Lower leg skin (tissue), 4 donors: ENCODE measurements at places on chromosomes 13 and 19.

GRCh38 chr19:41085748-41086415 lies 2.4 kb upstream of the CYP2A13 start:
- DNase-seq: no peak

DNA sequence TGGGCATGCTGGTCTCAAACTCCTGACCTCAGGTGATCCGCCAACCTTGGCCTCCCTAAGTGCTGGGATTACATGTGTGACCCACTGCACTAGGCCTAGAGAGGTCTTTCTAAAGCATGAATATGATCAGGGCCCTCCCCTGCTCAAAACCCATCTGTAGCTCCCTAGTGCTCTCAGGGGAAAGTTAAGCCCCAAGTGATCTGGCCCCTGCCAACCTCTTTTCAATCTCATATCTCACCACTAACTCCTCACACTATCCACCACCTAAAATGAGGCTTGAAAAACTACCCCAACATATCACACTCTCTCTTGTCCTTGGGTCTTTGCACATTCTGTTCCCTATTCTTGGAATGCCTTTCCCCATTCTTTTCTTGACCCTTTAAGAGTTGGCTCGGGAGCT lies 2.0 kb upstream of the DMWD start:
- no peak for DNase-seq

DNA sequence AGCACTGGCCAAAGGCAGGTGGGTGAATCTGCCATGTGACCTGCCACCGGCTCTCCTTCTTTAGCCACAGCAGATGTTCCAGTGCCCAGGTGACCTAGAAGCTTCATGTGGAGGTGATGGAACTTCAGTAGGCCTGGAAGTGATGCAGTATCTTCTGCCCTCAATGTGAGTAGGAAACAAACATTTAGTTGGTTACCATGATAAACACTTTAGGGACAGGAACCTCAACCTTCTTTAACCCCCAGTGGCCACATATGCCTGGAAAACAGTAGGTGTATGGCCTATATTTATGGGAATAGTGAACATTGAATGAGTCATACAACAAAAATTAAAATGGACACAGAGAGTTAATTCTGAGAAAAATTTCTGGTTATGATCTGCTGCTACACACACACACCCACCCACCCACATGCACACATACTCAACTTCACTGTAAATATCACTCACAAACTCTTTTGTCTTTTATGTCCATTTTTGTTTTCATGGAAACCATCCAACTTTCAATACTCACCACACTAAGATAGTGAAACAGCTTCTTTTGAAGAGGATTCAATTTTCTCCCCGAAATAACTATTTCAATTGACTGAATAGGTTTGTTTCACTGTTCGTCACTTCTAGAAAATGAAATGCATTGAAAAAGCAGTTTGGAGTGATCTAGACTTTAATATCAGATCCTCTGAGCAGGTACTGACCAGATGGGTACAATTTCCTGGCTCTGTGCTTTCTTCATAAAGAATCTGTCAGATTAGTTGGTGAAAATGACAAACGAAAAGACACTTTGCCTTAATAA lies 97.3 kb downstream of the STARD13 start:
- DNase-seq: no peak

DNA sequence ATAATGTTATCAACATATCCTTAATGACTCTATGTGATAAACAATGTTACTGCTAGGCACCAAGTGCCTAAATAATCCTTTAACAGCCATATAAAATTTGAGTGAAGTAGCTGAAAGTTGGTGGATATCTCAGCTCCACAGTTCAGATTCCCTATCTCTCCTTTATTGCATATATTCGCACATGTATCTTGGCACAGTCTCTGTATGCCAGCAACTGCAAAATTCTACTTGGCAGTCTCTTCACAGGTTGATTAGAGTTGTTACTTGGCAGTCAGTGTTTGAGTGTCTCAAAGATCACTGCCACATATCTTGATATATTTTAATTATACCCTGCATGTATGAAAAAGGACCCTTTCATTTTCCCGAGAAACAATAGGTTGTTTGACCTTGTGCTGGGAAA lies 879.3 kb downstream of the OLFM4 start:
- no peak for DNase-seq

GRCh38 chr13:59463023-59463422 lies 700.7 kb downstream of the DIAPH3 start:
- no peak for DNase-seq

DNA sequence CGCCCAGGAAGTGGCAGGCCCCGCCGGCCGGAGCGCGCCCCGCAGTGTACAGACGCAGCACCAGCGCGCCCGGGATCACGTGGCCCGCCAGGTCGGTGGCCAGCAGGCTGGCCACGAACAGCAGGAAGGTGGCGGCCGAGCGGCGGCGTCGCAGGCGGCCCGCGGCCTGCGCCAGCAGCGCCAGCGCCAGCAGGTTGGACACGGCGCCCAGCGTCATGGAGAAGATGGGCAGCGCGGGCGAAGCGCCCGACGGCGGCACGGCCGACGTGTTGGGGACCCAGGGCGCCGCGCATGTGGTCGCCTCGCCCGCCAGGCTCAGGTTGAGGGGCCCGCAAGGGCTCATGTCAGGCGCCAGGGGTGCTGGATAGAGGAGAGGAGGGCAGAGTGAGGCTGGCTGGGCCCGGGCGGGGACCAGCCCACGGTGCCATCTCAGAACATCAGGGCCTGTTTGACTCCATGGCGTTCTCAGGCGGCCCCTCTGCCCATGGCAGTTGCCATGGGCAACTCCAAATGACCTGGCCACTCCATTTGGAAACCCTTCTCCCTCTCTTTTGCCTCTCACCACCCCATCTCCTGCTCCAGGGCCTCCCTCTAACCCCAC lies 1.1 kb downstream of the PTGER1 start:
- no peak for DNase-seq

DNA sequence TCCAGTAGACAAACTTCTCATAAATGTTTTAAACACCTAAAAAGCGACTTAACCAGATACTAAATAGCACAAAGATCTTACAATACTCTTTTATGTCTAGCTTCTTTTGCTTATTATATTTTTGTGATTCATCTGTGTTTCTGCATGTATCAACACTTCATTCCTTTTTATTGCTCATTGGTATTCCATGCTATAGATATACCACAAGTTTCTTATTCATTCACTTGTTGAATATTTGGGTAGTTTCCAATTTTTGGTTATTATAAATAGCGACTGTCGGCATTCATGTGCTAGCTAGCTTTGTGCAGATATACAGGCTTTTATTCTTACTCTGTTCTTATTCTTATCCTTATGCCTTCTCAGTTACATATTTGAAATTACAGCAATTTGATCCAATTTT lies 50.0 kb upstream of the RGCC start:
- DNase-seq: no peak

GRCh38 chr19:14150770-14151661 lies 14.6 kb upstream of the ASF1B start:
- DNase-seq: no peak

- DNase-seq: no peak
Measured at GRCh38 chr13:55977436-55977835, 1163.3 kb upstream of the PRR20A start.

DNA sequence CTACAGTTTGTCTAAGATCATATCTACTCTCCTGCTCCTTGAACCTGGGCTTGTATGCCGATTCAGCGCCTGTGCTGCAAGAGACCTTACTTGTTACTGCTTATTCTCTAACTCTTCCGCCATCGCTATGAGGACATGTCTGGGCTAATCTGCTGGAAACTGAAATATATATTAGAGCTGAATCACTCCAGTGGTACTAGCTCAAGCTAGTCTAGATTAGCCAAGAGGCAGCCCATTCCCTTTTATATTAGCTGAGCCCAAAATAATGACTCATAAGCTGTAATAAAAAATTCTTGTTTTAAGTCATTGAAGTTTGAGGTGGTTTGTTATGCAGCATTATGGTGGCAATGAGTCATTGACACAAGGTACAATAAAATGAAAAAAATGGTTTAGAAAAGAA lies 52.8 kb downstream of the SLC6A16 start:
- DNase-seq: peak; percentile 18

- no peak for DNase-seq
Measured at GRCh38 chr13:101978552-101979315, 423.1 kb downstream of the FGF14 start.

DNA sequence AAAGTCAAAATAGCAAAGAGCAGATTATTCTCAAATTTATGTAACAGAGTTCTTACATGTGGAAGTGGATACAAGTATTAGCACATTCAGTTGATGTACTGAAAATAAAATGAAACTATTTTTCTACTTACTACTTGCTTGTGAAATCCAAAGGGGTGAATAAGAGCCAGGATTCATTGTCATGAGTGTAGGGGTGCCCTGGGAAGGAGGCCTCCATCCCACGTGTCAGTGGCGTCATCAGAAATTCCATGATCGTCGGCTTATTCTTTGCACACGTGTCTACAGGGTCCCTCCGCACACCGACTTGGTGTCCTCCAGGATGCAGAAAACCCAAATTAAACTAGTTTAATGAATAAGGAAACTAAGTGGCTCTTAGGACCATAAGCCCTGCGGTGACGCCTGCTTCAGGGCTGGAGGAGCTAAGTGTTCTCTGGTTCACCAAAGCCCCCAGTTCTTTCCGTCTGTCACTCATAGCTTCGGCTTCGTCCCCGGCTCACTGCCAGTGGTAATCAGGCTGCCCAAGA lies 55.5 kb downstream of the IRS2 start:
- DNase-seq: no peak

GRCh38 chr13:62320129-62321108 lies 904.8 kb upstream of the PCDH20 start:
- DNase-seq: no peak

- no peak for DNase-seq
Measured at GRCh38 chr13:85819513-85819912, 20.3 kb upstream of the SLITRK6 start.

DNA sequence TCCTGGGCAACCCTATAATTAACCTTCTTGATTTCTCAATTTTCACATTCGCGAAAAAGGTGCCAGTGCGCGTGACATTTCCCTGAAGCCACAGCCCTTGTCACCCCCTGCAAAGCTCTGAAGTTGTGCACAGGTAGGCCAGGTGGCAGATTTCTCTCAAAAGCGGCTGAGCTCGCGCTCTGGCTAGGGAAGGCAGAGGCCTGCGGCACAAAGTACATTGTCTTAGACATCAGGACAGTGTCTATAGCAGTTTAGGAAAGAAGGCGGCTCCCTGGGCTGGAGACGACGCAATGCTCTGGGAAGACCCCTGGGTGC lies 42.9 kb upstream of the ZNF14 start:
- DNase-seq: no peak

DNA sequence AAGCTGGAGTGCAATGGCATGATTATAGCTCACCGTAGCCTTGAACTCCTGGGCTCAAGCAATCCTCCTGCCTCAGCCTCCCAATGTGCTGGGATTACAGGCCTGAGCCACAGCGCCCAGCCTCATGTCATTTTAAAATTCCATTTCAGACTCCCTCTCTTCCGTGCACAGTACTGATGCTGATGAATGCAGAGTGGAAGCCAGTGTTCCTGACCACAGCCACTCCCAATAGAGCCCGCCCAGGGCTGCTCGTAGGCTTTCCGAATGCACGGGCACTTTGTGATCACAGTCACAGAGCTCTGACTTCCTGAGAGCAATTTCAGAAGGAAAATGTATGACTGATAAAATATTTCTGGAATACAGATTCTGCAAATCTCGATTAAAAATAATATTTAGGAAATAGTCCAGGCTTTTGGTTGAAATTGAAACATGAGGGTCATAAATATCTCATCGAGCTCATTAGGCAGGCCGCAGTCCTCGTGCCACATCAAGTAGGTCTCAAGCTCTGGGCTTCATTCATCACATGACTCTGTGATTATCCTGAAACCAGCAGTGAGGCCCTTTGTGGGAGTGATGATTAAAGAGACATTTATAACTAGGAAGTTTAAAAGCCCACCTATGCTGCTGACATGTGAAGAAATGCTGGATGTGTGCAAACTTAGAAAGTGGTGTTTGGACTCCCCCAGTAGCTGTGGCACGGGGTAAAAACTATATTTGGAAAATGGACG lies 38.9 kb upstream of the AMER2 start:
- DNase-seq: no peak

GRCh38 chr13:102587916-102588315 lies 8.9 kb upstream of the TPP2 start:
- DNase-seq: no peak

DNA sequence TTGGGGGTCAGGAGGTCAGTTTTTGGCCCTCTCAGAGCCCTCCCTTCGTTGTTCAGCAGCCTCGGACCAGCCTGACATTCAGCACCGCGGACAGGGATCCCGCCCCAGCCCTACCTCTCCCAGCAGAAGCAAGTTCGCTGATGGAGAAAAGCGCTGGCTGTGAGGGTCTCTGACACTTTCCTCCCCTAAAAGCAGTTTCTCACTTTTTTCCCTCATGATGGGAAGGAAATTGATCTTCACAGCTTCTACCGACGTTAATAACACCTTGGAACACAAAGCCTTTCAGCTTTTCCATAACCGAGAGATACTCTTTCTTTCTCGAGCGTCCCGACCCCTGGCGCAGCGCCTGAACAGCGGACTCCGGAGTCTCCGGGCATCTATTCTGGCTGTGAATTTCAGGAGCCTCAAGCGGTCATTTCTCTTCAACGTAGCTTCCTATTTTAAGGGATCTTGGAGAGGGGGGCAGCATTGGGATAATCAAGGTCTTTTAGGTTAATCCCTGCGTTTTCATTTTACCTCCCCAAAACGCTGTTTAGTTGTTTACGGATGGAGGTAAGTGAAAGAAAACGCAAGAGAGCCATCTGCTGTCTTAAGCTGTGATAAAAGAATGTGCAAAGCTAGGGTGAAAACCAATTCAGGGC lies 467.2 kb downstream of the ITGBL1 start:
- DNase-seq: no peak

DNA sequence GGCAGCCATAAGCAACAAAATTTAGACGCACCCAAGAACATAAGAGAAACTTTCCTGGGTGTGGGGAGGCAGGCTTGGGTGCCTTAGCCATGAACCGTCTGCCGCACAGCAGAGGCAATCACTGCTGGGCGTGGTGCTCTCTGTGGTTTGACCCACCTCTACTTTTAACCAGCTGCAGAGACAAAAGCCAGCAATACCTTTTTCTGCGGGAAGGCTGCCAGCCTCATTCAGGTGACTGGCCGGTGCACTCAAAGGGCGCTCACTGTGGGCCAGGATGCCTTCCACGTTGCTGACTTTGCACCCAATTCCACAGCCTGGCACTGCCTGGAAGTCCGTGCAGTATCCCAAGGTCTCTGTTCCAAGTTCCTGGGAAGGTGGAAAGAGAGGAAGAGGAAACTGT lies 69.1 kb downstream of the ATP7B start:
- DNase-seq: no peak

- DNase-seq: no peak
Measured at GRCh38 chr19:55600662-55601028, 557 bp downstream of the ZNF524 start.
